ENCODE measurements at places on chromosomes 3 and 15. TPM values are rescaled to one million over a fixed set of nuclear protein-coding genes. Genes with fewer than 3 reads are reported as not detected.

DNA sequence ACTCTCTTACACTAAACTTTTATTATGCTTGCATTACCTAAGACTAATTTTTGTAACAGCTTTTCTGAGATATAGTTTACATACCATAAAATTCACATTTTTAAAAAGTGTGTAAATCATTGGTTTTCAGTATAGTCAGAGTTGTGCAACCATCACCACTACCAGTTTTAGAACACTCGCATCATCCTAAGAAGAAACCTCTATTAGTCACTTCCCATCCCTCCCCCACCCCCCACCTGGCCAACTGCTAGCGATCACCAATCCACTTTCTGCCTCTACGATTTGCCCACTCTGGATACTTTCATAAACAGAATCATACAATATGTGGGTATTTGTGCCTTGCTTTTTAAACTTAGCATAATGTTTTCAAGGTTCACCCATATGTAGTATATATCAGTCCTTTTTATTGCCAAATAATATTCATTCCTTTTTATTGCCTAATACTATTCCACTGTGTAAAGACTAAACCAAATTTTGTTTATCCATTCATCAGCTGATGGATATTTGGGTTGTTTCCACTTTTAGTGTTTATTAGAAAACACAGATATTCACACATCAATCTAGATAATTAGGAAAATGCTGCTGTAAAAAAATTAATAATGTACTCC lies 23.0 kb downstream of the UBP1 start:
- no peak for DNase-seq

DNA sequence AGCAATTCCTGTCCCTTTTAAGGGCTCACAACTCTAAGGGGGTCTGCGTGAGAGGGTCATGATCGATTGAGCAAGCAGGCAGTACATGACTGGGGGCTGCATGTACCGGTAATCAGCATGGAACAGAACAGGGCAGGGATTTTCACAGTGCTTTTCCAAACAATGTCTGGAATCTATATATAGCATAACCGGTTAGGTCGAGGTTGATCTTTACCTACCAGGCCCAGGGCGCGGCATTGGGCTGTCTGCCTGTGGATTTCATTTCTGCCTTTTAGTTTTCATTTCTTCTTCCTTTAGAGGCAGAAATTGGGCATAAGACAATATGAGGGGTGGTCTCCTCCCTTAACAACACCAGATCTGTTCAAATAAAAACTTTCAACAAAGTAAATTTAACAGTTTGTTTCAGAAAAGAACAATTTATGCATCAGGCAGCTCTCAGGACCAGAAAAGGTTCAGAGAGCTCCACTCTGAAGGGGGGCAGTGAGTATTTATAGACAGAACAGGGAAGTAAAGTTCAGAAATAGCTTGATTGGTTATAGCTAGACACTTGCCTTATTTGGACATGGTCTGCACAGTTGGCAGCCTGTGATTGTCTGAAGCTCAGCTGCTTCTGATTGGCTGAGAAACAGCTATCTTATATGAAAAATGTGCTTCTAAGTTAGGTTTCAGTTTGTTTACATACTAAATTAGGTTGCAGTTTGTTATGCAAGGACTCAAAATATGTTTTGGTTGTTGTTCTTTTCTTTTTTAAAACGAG lies 17.2 kb upstream of the B4GALT4 start:
- no peak for DNase-seq

- no peak for DNase-seq
Measured at GRCh38 chr3:127781411-127782001, 40.8 kb downstream of the MGLL start.

DNA sequence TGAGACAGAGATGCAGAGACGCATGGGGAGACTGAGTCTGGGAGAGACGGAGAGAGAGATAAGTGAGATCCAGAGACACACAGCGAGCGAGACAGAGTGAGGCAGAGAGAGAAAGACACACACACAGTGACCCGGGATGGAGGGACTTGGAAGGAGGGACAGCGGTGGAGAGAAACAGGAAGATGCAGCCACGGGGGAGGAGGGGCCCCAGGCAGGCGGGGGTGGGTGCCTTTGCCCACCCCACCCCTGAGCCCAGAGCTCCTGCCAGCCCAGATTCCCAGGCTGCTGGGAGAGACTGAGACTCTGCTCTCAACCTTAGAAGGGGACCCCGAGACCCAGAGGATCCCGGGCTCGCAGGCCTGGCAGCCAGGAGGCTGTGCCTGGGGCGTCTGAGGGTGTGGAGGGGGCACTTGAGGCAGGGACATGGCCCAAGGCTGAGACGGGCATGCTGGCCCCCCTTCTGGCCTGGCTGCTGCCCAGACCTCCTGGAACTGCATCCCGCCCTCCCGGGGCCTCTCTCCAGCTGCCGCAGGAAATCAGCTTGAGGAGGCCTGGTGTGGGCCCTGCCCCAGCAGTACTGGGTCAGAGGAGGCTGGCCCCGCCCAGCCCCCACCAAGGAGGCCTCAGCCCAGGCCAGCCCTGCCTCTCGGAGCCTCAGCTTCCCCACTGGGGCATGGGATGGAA lies 18.1 kb downstream of the H1-8 start:
- peak; percentile 92 for DNase-seq

- no peak for DNase-seq
Measured at GRCh38 chr3:11300970-11301369, 28.8 kb downstream of the ATG7 start.

GRCh38 chr15:29110733-29111132 lies 158.9 kb downstream of the NSMCE3 start:
- no peak for DNase-seq

DNA sequence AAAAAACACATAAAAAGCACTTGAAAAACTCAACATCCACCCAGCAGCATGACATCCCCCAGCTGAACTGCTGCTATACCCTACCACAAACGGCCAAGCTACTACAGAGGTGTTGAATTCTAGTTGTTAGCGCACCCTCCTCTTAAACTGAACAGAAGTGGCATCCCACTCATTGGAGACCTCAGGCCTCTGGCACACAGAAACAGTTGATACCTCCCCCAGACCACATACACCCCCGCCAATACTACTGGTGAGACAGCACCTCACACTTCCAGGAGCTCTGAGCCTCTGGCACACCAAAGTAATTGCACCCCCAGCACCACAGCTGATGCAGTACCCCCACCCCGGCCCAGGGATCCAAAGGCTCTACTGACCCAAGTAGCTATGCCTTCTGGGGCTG lies 190.2 kb downstream of the SCAPER start:
- no peak for DNase-seq

- no peak for DNase-seq
Measured at GRCh38 chr3:188712248-188712924, 459.4 kb upstream of the TPRG1 start.

DNA sequence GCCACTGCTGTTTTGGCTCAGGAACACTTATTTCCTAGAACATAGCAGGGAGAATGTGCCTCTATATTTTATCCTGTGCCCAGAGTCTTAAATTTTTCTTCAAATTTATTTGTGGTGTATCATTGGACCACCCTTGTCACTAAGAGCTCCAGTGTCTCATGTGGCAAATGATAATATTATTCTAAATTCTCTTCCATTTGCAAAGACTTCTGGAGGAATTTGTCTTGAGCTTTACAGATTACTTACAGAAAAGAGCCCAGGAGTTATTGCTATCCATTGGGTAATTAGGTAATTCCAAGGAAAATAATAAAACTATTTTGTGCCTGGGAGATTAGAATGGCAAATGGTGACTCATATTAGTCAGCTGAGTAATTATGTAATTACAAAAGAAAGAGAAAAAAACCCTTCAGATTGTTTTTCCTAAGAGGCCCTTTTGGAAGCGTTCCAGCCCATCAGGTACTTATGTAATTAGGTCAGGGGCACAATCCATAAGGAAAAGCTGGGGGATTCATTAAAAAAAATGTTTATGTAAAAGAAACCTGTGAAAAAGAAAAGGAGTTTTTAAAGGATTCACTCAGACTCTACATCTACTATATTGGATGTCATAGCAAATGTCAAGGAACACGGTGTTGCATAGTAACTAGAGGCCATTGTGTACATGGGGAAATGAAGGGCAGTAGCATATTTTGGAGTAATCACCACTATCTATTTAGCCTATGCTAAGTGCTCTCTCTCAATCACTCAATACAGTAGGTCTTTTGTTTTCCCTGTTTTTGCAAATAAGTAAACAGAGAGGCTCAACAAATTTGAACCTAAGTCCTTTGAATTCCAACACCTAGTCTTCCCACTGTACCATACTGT lies 380.9 kb upstream of the RARB start:
- no peak for DNase-seq

P2RY12 gene
- total RNA-seq: 9.3 TPM

NR2E3 gene
- not detected for total RNA-seq

STOML1 gene
- 14.5 TPM for total RNA-seq

Measured in sigmoid colon (tissue), 7 donors.